ENCODE measurements at places on chromosomes 7 and 10. TPM values are rescaled to one million over a fixed set of nuclear protein-coding genes. Genes with fewer than 3 reads are reported as not detected.

Gene RPEL1
- not detected for total RNA-seq

Gene ZNF425
- 1.0 TPM for total RNA-seq

Gene ANKRD22
- total RNA-seq = 0.59 TPM

Gene MEIG1
- not detected for total RNA-seq

Gene SFXN4
- 23.1 TPM for total RNA-seq

Gene CNTNAP2
- 0.24 TPM for total RNA-seq

Gene PRLHR
- total RNA-seq = not detected

Gene PSD
- 3.5 TPM for total RNA-seq

Gene ACTL6B
- total RNA-seq = not detected

Gene TAS2R5
- 2.0 TPM for total RNA-seq

GRCh38 chr10:133027482-133027881 lies 60.2 kb upstream of the ADGRA1 start:
- no peaks in the 10 kb centered on the region for H3K4me1 ChIP-seq
- no peaks in the 10 kb centered on the region for H3K27me3 ChIP-seq
- no peak overlapping the region for H3K4me3 ChIP-seq
- no peak for DNase-seq
- no peak overlapping the region for H3K27ac ChIP-seq

DNA sequence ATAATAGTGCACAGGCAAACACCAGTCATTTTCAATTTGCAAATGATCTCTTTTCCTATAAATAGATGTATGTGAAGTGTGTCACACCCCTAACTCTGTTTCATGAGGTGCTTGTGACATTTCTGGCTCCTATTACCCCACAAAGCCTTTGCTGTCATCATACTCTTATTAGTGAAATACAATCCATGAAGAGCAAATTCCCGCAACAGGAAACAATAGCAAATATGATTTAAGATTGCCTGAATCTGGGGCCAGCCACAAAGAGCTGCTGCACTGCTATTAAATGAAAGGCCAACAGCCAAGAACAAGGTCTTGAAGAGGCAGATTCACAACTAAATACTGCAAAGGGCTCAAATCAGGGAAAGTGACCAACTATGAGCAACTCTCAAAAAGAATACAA lies 96.3 kb upstream of the CAV2 start:
- no peaks in the 10 kb centered on the region for H3K4me1 ChIP-seq
- no peaks in the 10 kb centered on the region for H3K36me3 ChIP-seq
- H3K4me3 ChIP-seq = no peak overlapping the region
- no peak overlapping the region for H3K27ac ChIP-seq

- H3K4me3 ChIP-seq = no peak overlapping the region
- peaks cover 33% of the 10 kb centered on the region for H3K36me3 ChIP-seq
- H3K27ac ChIP-seq = no peak overlapping the region
- no peaks in the 10 kb centered on the region for H3K27me3 ChIP-seq
- DNase-seq = no peak
Observed at GRCh38 chr10:102157224-102157623, 5.0 kb downstream of the NOLC1 start.

DNA sequence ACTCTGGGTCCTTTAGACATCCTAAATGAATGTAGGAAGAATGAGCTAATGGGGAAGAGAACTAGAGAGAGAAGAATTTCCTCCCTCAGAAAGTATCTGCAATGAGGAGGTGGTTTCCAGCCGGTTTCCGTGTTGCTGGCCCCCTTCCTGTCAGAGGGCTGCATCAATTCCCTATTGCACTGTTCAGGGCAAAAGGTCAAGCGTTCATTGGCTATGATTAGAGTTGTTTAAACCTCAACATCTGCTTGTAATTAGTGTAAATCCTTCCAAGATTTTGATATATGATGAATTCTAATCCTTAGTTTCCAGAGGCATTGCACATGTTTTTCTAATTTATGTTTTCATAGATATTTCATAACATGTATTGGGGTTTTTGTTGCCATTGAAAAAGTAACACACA lies 107.3 kb upstream of the SGCE start:
- no peak overlapping the region for H3K27ac ChIP-seq
- H3K36me3 ChIP-seq = no peaks in the 10 kb centered on the region

GRCh38 chr10:118151461-118151860 lies 104.7 kb upstream of the RAB11FIP2 start:
- no peak for DNase-seq
- no peaks in the 10 kb centered on the region for H3K27me3 ChIP-seq
- H3K4me3 ChIP-seq = no peak overlapping the region
- H3K36me3 ChIP-seq = no peaks in the 10 kb centered on the region
- no peak overlapping the region for H3K27ac ChIP-seq
- H3K4me1 ChIP-seq = no peaks in the 10 kb centered on the region

DNA sequence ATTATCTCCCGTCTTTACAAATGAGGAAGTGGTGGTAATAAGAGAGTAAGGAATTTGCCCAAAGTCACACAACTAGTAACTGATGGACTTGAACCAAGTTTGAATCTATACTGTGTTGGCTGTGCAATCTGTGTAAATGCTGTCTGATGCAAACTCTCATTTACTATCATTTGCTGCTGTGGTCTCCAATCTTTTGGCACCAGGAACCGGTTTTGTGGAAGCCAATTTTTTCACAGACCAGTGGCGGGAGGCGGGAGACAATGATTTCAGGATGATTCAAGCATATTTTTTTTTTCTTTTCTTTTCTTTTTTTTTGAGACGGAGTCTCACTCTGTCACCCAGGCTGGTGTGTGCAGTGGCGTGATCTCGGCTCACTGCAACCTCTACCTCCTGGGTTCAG lies 450.0 kb upstream of the FZD8 start:
- DNase-seq = no peak
- H3K27me3 ChIP-seq = no peaks in the 10 kb centered on the region
- no peaks in the 10 kb centered on the region for H3K36me3 ChIP-seq
- no peaks in the 10 kb centered on the region for H3K4me1 ChIP-seq

GRCh38 chr10:50607356-50607925 lies 16.3 kb downstream of the SGMS1 start:
- H3K4me3 ChIP-seq = no peak overlapping the region
- DNase-seq = no peak
- peaks cover 20% of the 10 kb centered on the region for H3K4me1 ChIP-seq
- no peaks in the 10 kb centered on the region for H3K36me3 ChIP-seq

GRCh38 chr7:124843336-124843735 lies 77.7 kb upstream of the GPR37 start:
- H3K4me1 ChIP-seq = no peaks in the 10 kb centered on the region
- H3K36me3 ChIP-seq = peaks cover 9% of the 10 kb centered on the region
- no peaks in the 10 kb centered on the region for H3K27me3 ChIP-seq
- H3K4me3 ChIP-seq = no peak overlapping the region
- DNase-seq = no peak

DNA sequence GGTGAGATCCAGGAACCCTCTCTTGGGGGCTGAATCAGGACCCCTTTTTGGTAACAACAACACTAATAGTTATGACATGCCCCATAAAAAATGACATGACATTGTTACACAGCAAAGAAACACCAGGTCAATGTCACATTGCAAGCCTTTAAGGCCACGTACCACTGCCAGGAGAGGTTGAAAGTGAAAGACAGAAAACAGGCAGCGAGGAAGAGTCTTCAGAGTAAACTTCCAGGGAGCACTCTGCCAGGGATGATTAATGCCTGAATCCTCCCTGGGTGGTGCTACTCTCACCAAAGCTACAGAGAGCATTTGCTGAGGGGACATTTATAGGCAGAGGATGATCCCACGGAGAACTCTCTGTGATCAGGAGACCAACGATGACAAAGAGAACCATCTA lies 551.6 kb downstream of the CALN1 start:
- no peak for DNase-seq
- no peak overlapping the region for H3K4me3 ChIP-seq
- H3K27ac ChIP-seq = no peak overlapping the region
- no peaks in the 10 kb centered on the region for H3K4me1 ChIP-seq

DNA sequence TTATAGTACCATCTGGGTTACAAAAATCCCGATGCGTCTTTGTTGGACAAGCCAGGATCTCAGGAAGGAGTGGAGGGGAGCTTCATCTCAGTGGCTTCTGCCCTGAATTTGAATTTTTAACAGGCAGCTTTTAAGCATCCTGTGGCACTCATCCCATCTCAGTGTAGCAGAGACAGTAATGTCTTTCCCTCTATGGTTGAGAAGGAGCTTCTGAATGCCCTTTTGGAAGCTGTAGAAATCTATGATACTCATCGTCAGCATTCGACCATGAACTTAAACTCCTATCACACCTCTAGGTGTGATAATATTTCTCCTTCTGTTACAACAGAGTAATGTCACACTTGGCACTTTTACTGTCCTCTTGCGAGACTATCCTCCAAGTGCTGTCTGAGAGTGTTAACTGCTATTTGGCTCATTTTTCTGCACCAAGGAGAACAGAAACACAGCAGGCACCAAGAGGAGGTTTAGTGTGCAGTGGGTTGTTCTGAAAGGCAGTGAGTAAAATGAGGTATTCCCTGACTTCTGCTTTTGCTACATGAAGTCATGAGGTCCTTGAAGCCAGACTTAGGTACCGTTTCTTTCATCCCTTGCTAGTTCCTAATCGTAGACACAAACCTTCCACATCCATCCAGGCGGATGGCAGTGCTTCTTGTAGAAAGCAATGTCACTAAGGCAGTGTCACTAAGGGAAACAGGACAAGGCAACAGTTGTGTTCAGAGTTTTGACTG lies 177.4 kb downstream of the CELF2 start:
- H3K27ac ChIP-seq = no peak overlapping the region
- no peak for DNase-seq
- H3K4me3 ChIP-seq = no peak overlapping the region
- H3K36me3 ChIP-seq = peaks cover 68% of the 10 kb centered on the region

GRCh38 chr10:4013651-4014121 lies 228.7 kb upstream of the KLF6 start:
- H3K4me3 ChIP-seq = no peak overlapping the region
- no peaks in the 10 kb centered on the region for H3K4me1 ChIP-seq
- no peaks in the 10 kb centered on the region for H3K27me3 ChIP-seq
- H3K27ac ChIP-seq = no peak overlapping the region
- no peaks in the 10 kb centered on the region for H3K36me3 ChIP-seq

DNA sequence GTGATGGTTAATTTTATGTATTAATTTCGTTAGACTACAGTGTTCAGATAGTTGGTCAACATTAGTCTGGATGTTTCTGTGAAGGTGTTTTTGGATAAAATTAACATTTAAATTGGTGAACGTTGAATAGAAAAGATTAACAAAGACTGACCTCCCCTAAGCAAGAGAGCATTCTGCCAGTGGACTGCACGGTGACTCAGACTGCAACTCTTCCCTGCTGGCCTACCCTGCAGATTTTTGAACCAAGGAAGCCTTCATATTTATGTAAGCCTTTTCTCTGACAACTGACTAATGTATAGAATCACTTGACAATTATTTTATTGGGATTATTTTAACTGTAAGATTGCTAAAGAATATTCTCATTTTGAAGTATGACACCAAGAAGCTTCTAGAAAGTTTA lies 7.9 kb upstream of the ZNF248 start:
- no peaks in the 10 kb centered on the region for H3K27me3 ChIP-seq
- no peak overlapping the region for H3K27ac ChIP-seq
- H3K4me1 ChIP-seq = no peaks in the 10 kb centered on the region
- H3K36me3 ChIP-seq = no peaks in the 10 kb centered on the region

DNA sequence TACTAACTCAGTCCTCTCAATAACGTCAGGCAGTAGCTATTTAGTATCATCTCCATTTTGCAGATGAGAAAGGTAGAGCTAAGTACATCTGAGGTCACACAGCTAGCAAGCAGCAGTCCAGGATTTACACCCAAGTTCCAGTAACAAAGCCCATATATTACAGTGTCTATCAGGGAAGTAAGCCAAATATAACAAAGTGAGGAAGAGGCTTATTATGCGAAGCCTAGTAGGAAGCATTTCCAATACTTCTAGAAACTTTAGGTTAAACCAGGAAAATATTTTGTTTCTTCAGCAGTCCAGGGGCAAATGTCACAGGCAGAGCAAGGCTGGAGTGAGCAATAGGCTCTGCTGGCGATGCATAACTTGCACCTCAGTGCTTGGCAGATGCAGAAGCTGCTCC lies 53.9 kb downstream of the NOC3L start:
- DNase-seq = no peak
- no peaks in the 10 kb centered on the region for H3K36me3 ChIP-seq
- no peak overlapping the region for H3K4me3 ChIP-seq
- H3K27ac ChIP-seq = no peak overlapping the region
- H3K4me1 ChIP-seq = no peaks in the 10 kb centered on the region

GRCh38 chr7:133290041-133290440 lies 37.2 kb downstream of the EXOC4 start:
- no peaks in the 10 kb centered on the region for H3K27me3 ChIP-seq
- H3K4me3 ChIP-seq = no peak overlapping the region
- H3K36me3 ChIP-seq = peaks cover 5% of the 10 kb centered on the region
- no peak overlapping the region for H3K27ac ChIP-seq
- H3K4me1 ChIP-seq = no peaks in the 10 kb centered on the region

DNA sequence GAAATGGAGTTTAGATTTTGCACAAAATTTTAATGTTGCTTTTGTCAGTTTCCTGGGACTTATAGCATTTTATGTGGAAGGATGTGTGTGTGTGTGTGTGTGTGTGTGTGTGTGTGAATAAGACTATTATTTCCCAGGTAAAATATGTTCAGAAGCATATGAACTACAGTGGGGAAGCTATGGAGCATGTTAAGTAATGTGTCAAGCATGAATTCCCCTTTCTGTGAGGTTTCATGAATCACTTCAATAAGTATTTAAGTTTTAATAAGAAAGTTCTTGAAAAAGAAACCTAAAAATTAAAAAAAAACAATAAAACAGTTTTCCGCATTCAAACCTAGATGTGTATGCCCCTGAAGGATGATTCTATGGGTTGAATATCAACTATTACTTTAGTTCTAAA lies 693 bp downstream of the CREB5 start:
- H3K27ac ChIP-seq = no peak overlapping the region
- no peaks in the 10 kb centered on the region for H3K36me3 ChIP-seq
- DNase-seq = no peak
- H3K4me1 ChIP-seq = no peaks in the 10 kb centered on the region
- no peak overlapping the region for H3K4me3 ChIP-seq
- H3K27me3 ChIP-seq = peaks cover 10% of the 10 kb centered on the region

Data from naive thymus-derived CD4-positive, alpha-beta T cell (primary cell).